Activated CD8-positive, alpha-beta memory T cell treated with anti-CD3 and anti-CD28 coated beads for 1 hour (primary cell): ENCODE measurements at places on chromosomes 11 and 22.

DNA sequence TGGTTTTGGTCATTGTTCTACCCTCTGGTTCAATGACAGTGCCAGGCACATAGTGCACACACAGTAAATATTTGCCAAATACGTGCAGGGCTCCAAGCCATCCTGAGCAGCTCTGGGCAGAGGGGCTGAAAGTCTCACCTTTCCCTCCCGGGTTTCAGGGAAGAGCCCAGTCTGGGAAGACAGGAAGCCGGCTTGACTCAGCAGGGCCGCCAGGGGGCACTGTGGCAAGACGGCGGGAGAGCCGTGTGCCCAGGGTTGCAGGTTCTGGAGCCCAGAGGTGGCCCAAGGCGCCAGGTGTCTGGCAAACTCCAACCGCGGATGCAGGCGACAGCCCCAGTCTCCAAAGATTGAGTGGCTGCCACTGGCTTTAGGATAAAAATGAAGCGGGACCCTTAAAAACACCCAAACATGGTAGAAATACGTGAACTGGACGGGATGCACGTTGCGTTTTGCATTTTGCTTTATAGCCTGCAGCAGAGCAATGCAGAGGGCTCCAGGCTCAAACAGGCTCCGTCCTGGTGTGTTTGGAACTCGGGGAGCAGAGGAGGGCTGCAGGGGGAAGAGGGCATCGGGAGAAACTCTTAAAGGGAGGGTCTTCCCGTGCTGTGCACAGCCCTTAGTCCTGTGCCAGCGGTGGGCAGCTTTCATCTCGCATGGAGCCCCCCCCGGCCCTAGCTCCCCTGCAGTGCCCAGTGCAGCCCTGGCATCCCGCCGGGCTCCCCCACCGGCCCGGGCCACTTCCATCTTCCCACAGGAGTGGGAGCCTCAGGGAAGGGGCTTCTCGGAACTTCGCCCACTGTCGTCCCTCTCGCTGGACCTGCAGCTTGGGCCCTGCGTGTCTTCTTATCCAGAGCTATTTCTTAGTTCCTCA is 10.7 kb downstream of the KRTAP5-5 start:
- no peak for DNase-seq

- no peak for DNase-seq
Observed at GRCh38 chr11:114058026-114058706, 1.3 kb upstream of the ZBTB16 start.

DNA sequence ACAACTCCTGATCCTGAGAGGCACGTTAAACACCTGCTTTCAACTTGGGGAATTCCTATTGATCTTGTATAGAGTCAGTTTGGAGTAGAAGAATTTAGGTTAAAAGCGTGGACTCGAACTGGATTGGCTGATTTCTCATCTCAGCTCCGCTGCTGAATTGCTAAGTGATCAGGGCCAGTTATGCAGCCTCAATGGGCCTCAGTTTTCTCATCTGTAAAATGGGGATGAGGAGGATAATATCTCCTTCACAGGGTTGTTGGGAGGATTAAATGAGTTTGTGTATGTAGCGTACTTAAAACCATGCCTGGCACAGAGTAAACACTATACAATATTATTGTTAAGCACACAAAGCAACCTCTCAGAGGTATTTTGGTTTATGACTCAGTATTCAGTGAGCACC is 53.2 kb upstream of the HEPHL1 start:
- no peak for DNase-seq

- peak; percentile 44 for DNase-seq
Observed at GRCh38 chr22:17777005-17777716, 2.9 kb upstream of the BID start.

DNA sequence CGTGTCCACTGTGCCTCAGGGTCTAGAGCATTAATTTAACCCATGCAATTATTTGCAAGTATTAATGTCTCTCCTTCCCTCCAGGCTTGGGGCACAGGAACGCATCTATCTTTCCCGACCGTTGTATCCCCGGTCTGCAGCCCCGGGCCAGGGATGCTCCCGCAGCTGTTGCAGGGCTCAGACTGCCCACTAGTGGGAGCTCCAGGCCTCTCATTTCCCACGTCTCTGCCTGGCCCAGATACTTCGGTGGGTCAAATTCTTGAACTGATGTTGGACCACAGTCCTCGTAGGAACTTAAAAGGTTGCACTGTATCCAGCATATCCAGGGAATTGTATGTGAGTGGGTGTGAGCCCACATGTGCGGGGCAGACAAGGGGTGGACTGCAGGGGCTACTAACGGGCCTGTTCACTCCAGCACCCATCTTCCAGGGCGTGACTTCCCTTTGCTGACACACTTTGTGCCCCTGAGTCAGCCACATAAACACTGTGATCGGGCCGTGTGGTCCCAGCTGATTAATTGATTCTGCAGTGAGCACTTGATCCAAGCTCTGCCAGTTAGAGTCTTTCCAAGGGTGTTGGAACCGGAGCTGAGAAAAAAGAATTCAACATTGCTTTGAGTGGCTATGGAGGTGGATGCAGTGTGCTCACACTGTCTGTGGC is 451.3 kb downstream of the TBC1D22A start:
- DNase-seq: no peak

GRCh38 chr11:134052395-134052987 is 16.4 kb upstream of the JAM3 start:
- DNase-seq: no peak

DNA sequence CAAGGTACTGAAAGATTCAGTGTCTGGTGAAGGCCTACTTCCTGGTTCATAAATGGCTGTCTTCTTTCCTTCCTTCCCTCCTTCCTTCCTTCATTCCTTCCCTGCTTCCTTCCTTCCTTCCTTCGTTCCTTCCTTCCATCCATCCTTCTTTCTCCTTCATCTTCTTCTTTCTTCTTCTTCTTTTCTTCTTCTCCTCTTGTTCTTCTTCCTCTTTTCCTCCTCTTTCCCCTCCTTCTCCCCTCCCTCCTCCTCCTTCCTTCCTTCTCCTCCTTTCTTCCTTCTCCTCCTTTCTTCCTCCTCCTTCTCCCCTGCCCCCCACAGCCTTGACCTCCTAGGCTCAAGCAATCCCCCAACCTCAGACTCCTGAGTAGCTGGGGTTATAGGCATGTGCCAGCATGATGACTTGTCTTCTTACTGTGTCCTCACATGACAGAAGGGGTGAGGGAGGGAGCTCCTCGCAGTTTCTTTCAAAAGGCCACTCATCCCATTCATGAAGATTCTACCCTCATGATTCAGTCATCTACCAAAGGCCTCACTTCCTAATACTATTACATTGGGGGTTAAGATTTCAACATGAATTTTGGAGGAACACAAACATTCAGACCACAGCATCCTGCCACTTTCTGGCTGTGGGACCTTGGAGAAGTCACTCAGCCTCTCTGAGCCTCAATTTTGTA is 22.6 kb upstream of the CCDC134 start:
- DNase-seq: no peak

GRCh38 chr22:49533886-49534285 is 293.8 kb downstream of the BRD1 start:
- no peak for DNase-seq

- peak; percentile 51 for DNase-seq
Observed at GRCh38 chr11:119338318-119338890, 2.3 kb downstream of the C1QTNF5 start.

- DNase-seq: no peak
Observed at GRCh38 chr11:35190804-35191348, 51.9 kb downstream of the CD44 start.

DNA sequence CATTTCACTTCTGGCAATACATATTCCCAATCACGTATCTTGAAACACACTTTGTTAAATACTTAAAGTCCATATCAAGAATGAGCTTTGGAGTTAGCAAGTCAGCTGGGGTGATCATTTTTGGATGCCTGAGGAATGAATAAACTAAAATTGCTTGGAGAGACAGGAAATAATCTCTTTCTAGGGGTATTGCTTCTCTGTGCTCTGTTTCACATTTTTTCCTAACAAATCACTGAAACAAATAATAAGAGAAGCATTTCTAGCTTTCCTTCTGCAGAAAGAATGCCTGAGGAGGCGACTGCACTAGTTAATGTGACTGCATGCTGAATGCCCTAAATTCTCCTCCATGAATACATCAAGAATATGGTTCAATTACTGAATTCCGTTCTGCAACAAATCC is 541.4 kb upstream of the CCDC90B start:
- no peak for DNase-seq

DNA sequence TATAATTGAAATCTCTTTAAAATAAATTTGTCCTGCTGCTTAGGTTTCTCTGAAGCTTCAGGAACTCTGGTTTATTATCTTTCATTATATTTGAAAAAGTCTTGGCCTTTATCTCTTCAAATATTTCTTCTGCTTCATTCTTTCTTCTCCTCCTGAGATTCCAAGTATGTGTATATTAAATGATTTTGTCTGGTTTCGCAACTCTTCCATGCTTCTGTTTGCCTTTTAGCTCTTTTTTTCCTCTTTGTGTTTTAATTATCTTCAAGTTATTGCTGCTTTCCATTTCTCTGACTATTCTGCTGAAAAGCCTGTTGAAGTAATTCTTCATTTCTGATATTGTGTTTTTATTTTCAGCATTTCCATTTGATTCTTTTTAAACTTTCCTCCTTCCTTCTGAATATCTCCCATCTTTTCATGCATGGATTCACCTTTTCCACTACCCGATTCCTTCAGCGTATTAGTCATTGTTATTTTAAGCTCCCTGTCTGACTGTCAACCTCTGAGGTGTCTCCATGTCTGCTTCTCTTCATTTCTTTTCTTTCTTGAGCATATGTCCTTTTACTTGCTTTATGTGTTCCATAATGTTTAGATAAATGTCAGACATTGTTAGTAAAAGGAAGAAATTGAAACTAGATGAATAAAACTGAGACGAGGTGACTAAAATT is 46.6 kb upstream of the CTSC start:
- DNase-seq: no peak

DNA sequence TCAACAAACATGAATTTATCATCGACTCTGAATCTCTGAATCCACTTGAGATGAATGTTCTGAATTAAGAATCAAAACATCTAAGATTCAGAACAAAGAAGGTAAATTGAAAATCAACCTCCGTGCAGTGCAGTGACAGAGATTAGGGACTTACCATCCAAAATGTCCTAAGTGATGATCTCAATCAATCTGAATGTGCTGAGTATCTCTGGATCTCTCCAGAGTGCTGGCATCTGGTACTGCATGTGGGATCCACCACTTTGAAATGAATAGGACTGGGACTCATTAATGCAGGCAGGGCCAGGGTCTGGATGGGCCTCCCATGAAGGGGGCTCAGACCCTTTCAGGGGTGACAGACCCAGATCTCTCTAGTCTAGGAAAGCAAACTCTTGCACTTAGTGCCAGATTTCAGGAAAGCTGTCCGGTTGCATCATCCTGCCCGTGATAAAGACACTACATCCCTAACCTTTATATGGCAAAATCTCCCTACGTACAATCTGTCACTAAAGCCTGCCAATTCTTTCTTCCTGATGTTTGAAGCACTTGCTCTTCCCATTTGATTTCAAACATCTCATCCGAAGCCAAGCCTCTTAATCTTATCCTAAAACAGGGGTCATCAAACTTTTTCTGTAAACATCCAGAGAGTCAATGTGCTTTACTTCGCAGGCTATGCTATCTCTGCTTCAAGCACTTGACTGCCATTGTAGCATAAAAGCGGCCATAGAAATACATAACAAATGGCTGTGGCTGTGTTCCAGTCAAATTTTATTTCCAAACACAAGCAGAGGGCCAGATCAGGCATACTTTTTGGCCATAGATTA is 263.3 kb downstream of the LARGE1 start:
- no peak for DNase-seq

DNA sequence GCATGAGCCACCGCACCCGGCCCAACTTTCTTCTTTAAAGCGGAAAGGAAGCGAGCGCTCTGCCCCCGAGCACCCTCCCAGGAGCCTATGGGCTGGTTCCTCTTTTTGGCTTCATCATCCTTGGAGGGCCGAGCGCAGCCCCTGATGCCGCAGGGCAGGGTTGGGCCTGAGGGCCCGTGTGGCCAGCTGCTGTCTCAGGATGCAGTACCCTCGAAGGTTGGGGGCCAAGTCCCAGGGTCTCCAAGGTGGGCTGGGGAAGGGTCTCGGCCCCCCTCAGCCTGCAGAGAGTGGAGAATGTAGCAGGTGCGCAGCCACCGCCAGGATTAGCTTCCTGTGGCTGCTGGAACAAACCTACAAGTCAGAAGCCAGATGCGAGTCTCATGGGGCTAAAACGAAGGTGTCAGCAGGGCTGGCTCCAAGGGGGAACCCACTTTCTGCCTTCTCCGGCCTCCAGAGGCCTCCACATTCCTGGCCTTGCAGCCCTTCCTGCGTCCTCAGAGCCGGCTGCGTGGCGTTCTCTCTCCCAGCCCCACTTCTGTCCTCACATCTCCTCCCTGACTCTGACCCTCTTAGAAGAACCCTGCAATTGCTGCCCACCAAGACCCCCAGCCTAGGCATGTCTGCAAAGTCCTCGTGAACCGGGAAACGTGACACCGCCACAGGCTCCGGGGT is 2.9 kb downstream of the PANX2 start:
- DNase-seq: no peak

DNA sequence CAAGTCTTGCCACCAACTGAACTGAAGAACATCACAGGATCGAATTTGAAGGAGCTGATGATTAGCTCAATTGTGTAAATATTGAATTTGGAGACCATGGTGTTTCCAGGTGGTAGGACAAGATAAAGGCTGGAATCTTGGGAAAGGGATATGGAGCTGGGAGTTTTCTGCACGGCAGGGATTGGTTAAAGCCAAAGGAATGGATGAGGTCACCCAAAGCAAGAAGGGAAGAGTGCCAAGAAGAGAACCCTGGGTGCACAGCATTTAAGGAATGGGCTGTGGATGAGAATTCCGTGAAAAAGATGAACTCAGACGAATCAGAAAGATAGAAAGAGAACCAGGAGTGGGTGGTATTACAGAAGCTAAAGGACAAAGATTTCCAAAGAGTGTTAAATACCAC is 29.4 kb upstream of the RRAS2 start:
- DNase-seq: no peak

GRCh38 chr11:75090671-75091177 is 6.0 kb downstream of the OR2AT4 start:
- DNase-seq: no peak

DNA sequence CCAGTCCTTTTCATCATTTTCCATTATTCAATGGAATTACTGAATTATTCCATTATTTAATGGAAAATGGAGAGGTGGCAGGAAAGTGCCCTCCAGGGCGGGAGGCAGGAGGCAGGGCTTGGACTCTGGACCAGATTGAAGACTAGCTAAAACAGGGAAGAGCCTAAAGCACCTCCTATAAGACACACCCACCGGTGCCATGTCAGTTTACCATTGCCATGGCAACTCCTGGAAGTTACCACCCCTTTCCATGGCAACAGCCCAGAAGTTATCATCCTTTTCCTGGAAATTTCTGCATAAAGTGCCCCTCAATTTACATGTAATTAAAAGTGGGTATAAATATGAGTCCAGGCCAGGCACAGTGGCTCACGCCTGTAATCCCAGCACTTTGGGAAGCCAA is 443.7 kb downstream of the TBC1D22A start:
- DNase-seq: no peak

DNA sequence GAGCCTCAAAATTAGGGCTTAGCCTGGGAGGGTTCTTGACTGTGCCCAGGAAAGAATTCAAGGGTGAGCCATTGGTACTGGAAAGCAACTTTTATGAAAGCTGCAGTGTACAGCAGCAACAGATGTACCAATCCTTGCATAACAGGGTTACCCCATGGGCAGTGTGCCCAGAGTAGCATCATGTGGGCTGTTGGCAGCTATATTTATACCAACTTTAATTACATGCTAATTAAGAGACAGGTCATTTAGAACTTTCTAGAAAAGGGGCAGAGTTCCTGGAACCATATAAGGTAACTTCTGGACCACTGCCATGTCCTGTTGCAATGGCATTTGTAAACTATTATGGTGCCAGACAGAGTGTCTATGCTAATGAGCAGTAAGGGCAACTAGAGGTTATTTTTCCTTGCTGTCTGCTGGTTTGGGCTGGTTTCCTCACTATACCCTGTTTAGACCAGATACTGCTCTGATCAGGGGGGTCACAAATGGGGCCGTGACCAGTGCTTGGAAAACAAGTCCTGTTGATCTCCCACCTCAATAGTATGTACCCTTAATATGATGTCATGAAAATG is 1120.5 kb upstream of the RAG2 start:
- no peak for DNase-seq
